Stimulated activated CD4-positive, alpha-beta T cell treated with anti-CD3 and anti-CD28 coated beads, TNF-alpha, amount 100 ng/mL, for 48 hours (primary cell): ENCODE measurements at places on chromosomes 11 and 22.

DNA sequence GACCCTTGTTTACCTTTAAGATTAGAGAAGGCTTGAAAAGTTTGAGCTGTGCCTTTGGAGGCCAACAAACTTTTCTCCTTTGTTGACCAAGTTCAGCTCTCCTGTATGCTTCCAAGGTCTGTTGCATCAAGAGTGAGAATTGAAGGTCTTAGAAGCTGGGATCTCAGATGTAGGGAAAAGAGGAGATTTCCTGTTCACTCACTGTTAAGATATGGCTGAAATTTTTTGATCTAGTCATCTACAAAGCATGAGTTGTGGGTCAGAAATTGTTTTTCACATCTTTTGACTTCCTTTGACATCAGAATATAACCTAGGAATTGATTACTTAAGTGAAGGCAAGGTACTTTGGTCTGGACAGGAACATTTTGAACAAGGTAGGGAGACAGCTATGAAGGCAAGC lies 12.1 kb downstream of the OR51B4 start:
- no peak for DNase-seq

DNA sequence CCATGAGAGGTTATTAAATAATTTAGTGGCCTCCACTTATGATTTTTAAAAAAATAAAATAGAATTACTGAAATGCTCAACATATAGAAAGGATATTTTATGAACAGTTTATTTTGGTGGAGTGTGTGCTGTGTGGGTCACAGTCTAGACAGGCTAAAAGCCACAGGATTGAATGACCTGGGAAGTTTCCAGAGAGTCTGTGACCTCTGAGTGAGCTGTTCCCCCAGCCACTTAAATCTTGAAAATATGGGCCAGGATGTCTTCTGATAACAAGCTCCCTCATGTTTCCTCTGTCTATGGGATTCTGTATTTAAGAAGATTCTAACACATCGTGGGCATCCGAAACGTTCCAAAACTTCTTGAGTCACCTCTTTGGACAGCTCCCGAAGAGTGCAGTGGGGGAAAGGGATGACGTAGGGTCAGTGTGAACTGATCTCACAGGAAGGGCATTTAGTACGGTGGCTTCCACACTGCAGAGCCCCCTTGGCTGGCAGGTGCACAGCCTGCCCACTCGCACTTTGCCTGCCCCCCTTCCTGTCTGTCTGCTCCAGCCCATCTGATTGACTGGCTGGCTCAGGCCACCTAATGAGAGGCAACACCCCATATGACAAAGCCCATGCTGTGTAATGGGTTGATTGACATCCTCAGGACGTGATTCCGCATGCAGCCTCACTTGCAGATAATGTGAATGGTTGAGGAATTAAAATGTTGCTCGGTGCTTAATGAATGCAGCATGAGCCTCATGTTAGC lies 97.4 kb downstream of the NTM start:
- DNase-seq = no peak

DNA sequence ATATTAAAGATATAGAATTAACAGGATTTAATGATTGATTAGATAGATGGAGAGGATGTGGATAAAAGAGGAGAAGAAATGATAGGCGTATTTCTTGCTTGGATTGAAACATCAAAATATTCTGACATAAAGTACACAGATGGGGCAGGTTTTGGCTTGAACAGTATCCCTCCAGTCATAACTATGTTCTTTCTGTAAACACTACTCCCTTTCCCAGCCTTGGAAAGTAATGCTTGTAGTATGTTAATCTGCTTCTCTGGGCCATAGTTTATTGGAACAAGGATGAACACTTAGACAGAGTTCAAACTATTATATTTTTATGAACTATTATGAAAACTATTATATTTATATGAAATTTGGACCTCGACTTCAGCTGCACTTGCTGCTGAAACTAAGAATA lies 419.2 kb downstream of the AASDHPPT start:
- no peak for DNase-seq

DNA sequence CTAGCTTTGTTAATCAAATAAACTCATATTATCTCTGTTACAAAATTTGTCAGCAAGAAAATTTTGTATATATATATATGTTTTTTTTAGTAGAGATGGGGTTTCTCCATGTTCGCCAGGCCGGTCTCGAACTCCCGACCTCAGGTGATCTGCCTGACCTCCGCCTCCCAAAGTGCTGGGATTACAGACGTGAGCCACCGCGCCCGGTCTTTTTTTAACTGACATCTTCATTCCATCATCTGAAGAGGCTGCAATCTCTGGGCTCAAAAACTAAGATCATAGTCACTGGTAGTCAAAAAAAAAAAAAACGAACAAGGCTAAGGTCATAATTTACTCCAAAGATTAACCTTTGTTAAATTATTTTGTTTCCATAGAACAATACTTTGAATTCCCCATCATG lies 5.3 kb upstream of the KLHDC7B start:
- DNase-seq = no peak

DNA sequence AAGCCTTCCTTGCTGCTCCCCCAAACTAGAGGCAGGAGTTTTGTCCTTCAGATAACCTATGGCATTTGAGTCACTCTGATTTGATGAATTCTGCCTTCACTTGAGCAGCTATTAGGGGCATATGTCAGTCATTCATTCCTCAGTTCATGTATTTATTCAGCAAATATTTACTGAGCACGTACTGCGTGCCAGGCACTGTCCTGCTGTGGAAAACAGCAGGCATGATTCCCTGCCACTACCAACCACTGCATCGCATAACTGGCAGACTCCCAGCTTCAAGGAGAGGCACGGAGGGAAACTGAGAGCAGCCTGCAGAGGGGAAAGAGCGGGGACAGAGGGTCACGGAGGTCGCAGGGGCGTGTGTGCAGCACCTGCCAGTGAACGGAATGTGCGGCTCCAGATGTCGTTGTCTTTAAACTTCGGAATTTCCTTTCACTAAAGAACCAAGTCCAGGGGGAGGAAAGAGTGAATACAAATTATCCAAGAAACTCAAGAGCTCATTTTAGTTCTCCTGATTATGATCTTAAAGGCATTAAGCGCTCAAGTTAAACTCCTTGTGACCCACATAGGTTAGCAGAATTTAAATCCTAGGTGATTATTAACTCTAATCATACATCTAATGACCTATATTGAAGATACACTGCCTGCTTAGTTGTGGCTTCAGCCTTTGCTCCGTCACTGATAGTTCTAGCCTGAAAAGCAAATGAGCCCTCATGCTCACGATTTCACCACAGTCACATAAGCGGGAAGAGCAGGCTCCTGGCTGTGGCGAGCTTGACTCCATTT lies 12.6 kb downstream of the PPARA start:
- no peak for DNase-seq

DNA sequence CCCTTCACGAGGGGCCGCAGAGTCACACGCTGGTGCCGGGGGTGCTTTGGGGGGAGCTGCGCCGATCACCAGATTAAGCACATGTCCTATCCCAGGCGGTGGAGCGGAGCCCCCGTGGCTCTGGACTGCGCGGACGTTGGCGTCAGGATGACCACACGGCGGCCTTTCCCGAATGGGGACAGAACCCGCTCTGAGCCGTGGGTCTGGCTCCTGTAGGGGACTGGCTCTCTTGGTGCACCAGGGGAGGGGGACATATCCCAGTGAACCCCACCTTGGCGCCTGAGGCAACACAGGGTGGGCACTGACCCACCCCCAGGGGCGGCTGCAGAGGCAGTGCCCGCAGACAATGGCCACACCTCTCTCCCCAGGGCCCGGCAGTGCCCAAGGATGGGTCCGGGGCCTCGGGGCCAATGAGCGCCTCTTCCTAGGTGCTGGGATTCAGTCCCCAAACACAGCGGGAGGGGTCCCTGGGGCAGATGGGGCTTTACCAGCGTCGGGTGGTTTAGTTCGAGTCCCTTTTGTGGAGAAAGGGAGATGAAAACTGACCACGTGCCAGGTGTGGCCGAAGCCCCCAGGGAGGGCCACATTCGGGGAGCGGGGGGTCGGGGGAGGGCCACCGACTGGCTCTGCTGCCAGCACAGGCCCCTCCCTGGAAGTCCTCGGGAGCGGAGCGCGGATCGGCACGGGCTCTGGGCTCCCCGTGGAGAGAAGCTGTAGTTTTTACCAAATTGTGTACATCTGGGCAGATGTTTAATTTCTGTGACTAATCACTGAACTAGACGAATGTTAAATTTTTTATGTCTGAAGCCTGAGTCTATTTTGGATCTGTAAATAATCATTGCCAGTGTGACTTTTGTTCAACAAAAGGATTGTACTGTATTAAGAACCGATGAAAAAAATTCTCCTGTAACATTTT lies 58.9 kb downstream of the GRAMD4 start:
- no peak for DNase-seq

DNA sequence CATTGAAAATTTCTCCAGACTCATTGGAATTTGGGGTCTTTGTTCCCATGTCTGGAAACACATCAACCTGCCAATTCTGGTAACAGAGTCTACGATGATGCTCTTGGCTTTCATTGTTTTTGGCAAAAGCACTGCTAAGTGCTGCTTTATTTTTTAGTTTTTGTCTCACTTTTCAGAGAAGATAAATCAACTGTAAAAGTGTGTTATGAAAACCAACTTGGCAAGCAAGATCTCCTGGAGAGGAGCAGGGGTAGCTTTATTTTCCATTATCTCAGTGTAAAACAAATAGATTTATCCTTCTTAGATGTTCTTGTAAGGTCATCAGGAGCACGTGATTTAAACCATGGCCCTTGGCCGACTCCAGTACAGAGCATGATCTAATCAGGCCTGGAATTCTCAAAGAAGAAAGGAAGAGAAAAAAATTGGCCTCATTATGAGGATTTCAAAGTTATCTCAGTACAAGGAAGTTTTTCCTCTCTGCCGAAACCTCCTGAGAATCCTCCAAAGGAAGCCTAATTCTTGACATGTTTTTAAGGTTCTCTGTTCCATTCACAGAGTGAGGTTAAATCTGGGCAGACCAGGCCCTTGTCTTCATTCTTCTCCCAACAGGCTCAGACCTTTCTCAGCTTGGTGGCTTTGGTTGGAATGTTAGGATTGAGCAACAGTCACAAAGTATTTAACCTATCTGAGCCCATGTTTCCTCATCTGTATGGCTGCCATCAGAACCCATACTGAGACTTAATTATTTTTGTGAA lies 16.4 kb upstream of the PAMR1 start:
- DNase-seq = no peak

DNA sequence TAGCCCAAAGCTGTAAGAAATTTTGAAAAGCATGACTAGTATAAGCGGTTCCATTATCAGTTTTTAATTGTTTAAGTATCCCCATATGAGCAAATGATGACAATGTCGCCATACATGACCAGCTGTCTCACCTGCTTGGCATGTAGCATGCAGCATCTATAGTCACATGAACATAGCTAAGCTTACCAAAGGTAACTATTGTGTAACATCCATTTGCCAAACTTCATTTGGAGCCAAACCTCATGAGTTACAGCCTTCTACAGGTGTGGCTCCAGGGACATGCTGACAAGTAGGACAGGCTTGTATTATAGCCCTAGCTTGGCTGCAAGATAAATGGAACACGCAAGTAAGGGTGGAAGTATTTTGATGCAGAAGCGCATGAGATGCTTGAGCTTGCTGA lies 30.4 kb downstream of the OR10A6 start:
- no peak for DNase-seq

DNA sequence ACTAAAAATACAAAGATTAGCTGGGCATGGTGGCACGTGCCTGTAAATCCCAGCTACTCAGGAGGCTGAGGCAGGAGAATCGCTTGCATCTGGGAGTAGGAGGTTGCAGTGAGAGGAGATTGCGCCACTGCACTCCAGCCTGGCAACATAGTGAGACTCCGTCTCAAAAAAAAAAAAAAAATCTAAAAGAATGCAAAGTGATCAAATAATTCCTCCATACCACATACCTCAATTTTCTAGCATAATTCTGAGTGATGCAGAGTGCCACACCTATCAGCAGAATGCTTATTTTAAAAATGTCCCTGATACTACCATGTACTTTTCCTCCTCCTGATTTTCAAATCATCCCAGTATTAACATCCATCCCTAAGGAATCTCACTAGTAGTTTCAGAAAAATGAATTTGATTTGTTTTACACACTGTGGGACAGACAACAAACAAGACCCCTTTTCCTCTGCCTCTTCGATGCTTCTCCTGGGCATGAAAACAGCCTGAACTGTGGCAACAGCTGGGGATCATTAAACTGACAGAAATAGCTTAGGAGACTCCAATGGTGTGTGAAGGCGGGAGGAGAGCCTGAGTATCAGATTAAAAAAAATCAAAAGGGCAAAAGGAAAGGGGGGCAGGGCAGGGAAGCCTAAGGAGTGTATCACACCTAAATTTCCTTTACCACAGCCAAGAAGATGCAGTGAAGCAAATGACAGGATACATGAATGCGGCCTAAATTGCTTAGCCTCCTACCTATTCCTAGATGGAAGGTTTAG lies 114.7 kb downstream of the SGSM3 start:
- DNase-seq = no peak

DNA sequence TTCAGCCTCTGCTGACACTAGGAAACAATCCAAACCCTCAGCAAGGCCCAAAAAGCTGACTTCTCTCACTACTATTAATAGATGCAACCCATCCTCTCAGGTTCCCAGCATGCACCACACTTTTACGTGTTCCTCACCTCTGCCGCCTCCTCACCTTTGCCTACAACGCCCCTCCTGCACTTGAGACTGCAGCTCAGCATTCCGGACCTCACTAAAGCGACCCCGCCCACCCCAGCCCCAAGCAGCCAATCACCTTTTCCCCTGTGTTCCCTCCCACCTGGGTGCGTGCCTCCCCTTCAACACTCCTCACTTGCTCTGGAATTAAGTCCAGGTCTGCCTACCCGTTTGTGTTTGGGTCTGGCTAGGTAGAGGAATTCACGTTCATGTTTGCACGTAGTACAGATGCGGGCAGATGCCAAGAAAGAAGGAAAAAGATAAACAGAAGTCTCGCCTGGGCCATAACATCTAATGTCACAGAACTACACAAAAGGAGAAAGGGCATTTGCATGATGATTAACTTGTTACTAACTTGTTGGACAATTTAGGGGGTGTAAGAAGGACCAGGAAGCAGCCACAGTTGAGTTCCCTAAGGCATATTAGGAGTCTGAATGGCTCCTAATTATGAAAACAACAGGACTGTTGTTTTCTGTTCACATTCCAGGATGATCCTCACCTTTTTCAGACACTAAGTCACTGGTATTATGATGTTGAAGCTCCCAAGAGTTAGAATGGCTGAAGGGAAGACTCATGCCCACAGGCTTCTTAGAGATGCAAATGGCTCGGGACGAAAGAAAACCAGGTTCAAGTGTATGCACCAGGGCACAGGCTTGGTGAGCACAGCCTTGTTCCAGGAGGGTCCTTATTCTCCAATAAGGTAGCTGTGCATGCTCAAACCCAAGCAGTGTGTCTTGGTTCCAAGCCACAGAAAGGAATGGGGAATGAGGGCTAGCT lies 102.2 kb downstream of the MICAL3 start:
- no peak for DNase-seq
